Esophagus squamous epithelium (tissue), 5 donors: ENCODE measurements at places on chromosomes 3 and 15.

- peaks cover 30% of the 10 kb centered on the region for H3K4me1 ChIP-seq
- no peaks in the 10 kb centered on the region for H3K36me3 ChIP-seq
- peak overlapping the region; percentile 18 for H3K27ac ChIP-seq
- peak overlapping the region; percentile 47 for H3K4me3 ChIP-seq
- no peaks in the 10 kb centered on the region for H3K27me3 ChIP-seq
- DNase-seq = no peak
Measured at GRCh38 chr15:82530606-82531379, 9.5 kb downstream of the RPS17 start.

GRCh38 chr15:38859574-38859973 is 295.0 kb upstream of the RASGRP1 start:
- no peak overlapping the region for H3K4me3 ChIP-seq
- no peaks in the 10 kb centered on the region for H3K4me1 ChIP-seq
- H3K36me3 ChIP-seq = no peaks in the 10 kb centered on the region
- no peaks in the 10 kb centered on the region for H3K27me3 ChIP-seq
- H3K27ac ChIP-seq = no peak overlapping the region

DNA sequence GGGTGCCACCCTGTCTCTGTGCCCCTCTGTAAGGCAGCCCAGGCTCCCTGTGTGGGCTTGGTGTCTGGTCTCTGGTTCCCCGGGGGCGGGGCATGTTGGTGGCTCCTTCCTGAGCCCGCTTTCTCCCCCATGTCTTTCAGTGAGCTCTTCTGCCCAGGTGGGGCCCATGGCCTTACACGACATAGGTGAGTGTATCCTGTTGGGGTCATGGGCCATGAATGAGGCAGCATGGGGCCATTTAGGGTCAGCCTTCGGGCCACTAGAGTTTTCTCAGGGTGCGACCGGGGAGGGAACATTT is 195.1 kb downstream of the UBE3A start:
- H3K36me3 ChIP-seq = no peaks in the 10 kb centered on the region
- no peak for DNase-seq
- H3K4me3 ChIP-seq = no peak overlapping the region
- no peaks in the 10 kb centered on the region for H3K4me1 ChIP-seq
- no peaks in the 10 kb centered on the region for H3K27me3 ChIP-seq

DNA sequence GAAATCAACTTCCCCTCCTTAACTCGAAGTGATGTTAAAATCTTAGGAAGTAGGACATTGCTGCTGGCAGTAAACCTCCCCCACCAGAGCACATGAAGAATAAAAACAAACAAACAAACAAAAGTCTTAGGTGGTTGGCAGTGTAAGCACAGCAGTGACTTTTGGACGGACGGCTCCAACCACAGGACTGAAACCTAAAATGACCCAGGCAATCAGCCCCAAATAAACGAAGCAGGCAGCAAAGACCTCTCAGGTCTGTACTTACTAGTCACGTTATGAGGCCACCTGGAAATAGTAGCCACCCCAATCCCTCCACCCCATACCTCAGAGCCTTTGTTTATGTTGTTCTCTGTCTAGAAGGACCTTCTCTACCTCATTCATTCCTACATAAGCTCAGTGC is 33.5 kb upstream of the HES1 start:
- H3K4me1 ChIP-seq = peaks cover 9% of the 10 kb centered on the region
- DNase-seq = no peak
- no peak overlapping the region for H3K4me3 ChIP-seq
- no peaks in the 10 kb centered on the region for H3K36me3 ChIP-seq

- no peak overlapping the region for H3K27ac ChIP-seq
- no peaks in the 10 kb centered on the region for H3K4me1 ChIP-seq
- H3K36me3 ChIP-seq = no peaks in the 10 kb centered on the region
- DNase-seq = no peak
Measured at GRCh38 chr15:60126661-60127060, 122.5 kb downstream of the FOXB1 start.

DNA sequence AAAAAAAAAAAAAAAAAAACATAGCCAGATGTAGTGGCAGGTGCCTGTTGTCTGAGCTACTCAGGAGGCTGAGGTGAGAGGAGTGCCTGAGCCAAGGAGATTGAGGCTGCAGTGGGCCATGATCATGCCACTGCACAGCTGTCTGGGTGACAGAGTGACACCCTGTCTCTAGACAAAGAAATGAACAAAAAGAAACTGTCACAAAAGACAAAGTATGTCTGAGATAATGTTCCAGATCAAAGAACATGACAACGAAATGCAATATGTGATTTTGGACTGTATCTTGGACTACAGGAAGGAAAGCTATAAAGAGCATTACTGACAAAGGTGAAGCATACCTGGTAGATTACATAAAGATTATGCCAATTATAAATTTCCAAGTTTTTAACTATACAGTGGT is 862.8 kb downstream of the ROBO2 start:
- no peak overlapping the region for H3K4me3 ChIP-seq
- no peaks in the 10 kb centered on the region for H3K36me3 ChIP-seq
- no peaks in the 10 kb centered on the region for H3K4me1 ChIP-seq
- DNase-seq = no peak
- H3K27ac ChIP-seq = no peak overlapping the region

DNA sequence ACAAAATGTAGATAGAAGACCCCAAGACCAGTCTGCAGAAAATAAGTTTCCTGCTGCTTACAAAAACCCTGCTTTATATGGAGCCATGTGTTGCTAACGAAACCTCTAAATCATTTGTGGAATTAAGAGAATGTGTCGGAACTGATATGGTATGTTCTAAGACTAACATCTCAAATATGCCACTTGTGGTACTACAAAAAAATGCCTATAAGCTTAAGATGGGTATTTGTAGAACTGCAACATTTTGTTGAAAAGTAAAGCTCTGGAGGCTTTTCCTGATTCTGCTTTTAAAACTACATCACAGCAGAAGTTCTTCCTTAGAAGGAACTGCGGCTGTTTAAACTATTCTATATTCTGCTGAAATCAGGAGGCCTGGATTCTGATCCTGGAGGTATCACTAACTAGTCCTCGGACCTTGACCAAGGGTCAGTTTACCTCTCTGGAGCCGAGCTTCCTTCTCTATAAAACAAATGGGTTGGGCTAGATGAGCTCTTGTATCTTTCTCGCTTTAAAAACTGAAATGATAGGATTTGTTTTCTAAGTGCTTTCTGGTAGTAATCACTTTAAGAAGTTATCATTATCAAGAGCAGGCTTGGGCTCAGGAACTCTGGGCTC is 74.9 kb downstream of the RAD18 start:
- no peak overlapping the region for H3K27ac ChIP-seq
- peaks cover 15% of the 10 kb centered on the region for H3K4me1 ChIP-seq
- no peaks in the 10 kb centered on the region for H3K27me3 ChIP-seq
- H3K36me3 ChIP-seq = no peaks in the 10 kb centered on the region
